ENCODE measurements at places on chromosomes 1 and 21.

- DNase-seq = no peak
Measured at GRCh38 chr1:83970802-83971201, 28.1 kb downstream of the TTLL7 start.

DNA sequence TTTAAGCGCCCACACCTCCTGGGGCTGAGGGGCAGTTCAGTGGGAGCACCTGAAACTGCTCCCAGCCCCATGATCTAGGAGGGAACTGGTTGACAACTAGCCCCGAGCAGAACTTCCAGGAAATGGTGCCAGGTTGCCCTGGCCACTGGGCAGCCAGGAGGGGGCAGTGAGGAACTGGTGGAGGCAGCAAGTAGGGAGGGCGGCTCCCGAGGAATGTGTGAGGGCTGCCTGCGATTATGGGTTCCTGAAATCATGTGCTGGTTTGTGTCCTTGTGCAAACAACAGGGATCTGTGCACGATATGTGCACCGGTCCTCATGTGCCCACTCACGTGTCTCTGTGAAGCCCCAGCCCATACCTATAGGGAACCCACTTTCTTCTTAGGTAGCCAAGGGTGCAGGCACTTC is 9.9 kb downstream of the GPR3 start:
- no peak for DNase-seq

- DNase-seq = no peak
Measured at GRCh38 chr1:223761411-223761810, 49.1 kb downstream of the CAPN2 start.

- DNase-seq = peak; percentile 21
Measured at GRCh38 chr21:14538483-14538882, 7.6 kb downstream of the SAMSN1 start.

DNA sequence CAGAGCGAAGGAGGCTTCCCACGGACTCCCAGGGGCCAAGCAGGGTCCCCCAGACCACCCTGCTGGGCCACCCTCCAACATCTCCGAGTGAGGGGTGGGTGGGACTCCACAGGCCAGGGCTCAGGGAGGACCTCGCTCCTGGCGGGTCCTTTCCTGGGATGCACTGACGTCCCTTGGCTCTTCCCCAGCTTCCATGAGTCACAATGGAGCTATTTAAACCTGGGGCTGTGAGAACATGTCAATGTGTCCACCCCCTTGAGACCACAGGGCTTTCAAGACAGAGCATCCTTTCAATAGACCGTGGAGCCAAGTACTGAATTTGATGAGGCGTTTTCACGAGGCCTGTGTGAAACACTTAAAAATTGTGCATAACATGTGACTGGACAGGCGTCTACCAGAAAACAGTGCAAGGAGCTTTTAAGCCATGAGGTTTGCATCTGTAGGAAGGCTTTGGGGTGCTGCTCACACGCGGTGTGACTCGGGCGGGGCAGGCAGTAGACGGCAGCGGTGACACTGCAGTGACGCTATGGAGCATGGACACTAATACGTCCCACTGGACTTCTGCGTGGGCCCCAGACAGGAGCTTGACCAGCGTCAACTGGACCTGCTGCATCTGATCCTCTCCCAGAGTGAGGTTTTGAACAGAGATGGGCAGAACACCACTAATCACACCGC is 24.1 kb upstream of the NPHP4 start:
- no peak for DNase-seq

DNA sequence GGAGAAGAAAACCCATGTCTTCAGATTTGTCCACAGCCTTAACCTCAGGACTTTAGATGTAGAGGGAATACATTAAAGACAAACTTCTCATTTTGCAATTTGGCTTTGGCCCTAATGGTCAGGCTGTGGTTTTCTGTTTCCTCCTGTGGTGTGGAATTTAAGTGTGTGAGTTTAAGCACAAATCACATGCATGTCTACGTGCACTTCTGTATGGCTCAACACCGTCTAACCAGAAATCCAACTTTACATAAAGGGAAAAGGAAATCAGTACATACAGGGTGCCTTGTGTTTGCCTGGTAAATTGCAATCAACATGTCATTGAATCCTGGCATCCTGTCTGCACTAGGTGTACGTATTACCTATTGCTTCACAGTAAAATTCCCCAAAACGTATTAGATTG is 1.2 kb upstream of the ZNF124 start:
- no peak for DNase-seq

GRCh38 chr21:45572231-45572630 is 30.0 kb upstream of the SLC19A1 start:
- no peak for DNase-seq

DNA sequence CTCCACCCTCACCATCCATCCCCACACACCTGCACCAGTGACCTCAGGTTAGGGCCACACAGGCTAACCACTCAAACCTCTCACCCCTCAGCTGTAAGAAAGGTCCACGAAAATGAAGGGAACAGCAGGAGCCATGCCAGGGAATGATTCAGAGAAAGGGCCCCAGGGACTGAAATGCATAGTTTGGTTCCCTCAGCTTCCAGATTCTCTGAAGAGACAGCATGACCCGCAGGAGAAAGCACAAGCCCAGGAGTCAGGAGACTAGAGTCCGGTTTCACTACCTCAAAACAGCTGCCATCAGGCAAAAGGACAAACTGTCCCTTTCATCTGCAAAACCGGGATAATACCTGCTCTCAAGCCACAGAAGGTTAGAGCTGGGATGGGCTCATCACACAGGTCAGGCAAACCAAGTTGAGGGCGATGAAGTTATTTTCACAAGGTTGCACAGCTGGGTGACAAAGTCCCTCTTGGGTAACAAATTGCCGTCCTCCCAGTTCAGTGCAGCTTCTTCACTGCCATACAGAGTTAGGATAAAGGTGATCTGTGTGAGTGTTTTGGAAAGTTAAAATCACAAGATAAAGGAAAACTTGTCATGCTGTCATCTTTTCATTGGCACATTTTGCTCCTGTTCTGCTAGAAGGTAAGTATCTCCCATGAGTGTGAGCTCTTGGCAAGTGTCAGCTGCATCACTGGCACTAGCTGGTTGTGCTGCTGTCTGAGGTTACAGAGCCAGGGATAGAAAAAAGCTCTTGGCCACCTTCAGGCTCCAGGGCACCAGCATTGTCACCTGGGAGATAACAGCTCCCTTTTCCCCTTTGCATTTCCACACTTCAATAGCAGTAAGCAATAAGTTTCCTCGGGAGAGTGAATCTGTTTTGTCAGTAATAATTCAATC is 120.4 kb downstream of the KCNH1 start:
- DNase-seq = no peak

DNA sequence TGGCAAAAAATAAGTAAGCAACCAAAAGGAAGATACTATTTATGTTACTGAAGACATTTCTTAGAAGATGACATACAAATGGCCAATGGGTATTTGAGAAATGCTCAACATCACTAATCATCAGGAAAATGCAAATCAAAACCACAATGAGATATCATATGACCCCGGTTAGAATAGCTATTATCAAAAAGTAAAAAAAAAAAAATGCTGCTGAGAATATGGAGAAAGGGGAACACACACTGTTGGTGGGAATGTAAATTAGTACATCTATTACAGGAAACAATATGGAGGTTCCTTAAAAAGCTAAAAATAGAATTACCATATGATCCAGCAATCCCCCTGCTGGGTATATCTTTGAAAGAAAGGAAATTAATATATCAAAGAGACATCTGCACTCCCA is 34.3 kb upstream of the CREG1 start:
- DNase-seq = no peak

- DNase-seq = no peak
Measured at GRCh38 chr1:244919320-244920282, 55.3 kb upstream of the HNRNPU start.

GRCh38 chr1:25443030-25443699 is 12.5 kb downstream of the MACO1 start:
- DNase-seq = no peak

DNA sequence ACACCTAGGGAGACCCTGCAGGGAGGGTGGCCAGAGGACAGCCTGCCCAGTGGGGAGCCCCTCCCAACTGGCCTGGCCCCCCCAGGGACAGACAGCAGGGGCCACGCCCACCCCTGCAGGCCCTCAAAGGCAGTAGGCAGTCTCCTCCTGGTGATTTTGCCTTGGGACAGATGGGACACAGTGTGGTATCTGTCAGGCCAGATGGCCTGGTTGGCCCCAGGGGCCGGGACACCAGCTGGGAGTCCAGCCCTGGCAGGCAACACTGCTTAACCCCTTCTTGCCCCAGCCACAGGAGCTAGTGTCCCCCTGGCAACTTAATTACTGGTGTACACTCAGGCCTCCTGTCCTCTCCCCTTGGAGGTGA is 17.8 kb downstream of the IFFO2 start:
- DNase-seq = no peak

DNA sequence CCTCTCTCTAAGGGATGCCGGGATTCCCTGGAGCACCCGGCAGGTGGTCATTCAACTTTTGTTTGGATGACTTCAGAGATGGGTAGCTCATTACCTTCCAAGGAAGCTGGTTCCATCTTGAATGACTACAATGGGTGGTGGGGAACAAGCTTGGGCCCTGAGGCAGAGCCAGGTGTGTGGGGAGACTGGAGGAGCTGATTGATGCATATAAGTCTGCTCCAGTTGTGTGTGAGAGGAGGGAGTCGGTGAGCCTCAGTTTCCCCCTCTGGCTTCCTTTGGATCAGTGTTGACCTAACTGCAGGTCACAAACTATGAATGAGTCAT is 133.8 kb upstream of the ZBTB40 start:
- DNase-seq = no peak

DNA sequence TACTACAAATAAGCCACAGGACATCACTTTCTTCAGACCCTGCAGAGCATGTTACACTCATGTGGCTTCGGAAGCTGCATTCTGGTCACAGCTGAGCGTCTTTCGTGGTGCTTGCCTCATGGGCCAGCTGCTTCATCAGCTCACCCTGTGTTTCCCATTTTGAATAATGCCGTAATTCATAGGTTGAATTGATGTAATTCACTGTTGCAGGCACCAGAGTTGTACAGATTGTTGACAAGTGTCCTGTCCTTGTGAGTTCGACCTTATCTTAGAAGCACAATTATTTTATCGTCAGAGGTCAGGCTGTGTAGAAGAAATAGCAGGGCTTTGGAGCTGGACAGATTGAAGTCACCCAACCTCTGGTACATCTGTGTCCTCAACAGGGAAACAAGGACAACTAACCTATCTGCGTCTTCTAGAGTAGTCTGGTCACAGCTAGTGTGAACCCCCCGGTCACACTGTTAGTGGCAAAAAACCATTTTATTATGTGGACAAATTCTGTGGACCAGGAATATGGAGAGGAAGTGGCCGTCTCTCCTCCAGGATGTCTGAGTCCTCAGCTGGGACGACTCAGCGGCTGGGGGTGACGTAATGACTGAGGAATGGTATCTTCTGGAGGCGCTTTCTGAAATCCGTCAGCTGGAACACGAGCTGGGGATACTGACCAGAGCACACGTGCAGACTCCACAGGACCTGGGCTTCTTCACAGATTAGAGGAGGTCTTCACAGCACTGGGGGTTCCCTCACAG is 17.8 kb downstream of the PKNOX1 start:
- no peak for DNase-seq

DNA sequence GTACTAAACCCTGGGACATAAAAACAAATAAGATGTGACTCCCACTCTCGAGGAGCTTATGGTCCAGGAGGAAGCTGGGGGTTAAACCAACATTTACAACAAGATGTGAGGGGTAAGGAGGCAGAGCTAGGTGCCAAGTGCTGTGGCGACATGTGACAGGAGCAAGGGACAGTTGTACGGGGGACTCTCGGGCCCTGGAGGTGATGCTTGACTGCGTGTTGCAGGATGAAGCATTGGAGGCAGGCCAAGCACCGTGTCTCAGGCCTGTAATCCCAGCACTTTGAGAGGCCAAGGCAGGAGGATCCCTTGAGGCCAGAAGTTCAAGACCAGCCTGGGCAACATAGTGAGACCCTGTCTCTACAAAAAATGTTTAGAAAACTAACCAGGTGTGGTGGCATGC is 36.8 kb downstream of the ATP5PO start:
- DNase-seq = no peak

DNA sequence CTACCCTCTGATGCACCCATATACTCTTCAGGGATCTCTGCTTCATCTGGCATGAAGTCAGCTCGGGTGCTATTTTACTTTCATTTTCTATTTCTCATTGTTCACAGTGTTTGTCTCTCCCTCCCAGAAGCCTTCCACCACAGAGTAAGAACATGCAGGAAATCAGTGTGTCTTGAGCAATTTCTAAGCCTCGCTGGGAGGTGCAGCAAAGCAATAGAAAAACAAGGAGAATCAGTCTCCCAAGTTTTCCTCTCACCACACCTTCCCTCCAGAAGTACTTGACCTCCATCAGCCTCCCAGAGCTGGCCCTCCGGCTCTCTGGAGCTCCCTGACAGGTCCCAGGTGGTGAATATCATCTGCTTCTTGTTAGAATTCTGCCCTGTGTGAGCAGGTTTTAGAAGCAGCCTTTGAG is 594.7 kb upstream of the CAMK1G start:
- no peak for DNase-seq

DNA sequence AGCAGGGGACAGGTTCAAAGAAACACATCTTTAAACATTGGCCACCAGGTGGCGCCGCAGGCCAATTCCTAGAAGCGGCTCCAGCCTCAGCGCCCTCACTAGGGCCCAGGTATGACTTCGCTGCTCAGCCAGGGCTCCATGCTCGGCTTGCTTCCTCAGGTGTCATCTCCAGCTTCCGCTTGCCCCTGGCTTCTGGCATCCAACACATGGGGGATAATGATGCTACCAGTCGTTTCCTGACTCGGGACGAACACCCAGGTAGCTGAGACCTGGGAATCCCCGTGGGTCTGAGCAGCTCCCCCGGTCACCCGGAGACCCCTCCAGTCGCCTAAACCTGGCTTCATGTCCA is 8.5 kb upstream of the MEX3A start:
- DNase-seq = peak; percentile 84

- DNase-seq = no peak
Measured at GRCh38 chr1:221316491-221317056, 425.3 kb downstream of the DUSP10 start.

DNA sequence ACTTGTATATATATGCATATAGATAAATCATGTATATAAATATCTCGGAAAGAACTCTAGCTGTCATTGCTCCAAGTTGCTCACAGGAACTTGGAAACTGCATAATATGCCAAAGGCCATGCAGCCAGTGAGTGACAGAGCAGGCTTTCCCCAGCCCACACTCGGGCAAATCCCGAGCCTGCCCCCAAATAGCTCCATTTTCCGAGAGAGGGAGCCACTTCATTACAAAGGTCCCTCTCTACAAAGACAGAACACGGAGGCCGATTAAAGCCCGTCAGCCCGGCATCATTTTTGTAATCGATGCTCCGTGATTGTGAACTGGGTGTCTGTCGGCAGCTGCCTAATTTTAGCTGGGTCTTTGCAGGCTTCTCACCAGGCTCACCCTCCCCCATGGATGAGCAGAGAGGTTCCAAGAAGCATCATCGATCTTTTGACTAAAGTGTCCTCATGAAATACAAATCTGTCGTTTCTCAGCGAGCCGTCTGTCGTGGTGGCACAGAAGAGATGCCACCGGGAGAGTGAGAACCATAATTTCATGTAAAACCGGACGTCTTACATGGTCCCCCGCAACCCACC is 663.9 kb downstream of the PTPRU start:
- DNase-seq = no peak

DNA sequence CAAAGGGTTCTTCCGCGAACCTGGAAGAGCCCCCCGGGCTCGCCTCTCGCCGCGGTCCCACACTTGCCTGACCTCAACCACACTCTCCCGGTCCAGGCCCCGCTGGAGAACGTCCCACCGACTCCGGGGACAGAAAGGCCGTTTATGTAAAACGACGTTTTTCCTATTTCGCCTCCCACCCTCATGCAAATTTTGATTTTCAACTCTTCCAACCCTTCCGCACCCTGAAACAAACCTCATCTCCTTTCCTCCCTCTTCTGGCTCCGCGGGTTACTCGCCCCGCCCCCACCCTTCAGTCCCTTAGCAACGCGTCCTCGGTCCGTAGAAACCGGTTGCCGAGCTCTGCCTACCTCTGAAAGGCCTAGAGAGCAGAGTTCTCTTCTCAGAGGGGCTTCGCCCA is at the start of gene C1orf141:
C1orf141 (minus strand) TSS at position 276 of the 400 bp plus-strand sequence. CDS start 7,730 bp downstream, outside the sequence.
- DNase-seq = no peak

Measured in stimulated activated CD4-positive, alpha-beta T cell treated with anti-CD3 and anti-CD28 coated beads, Interleukin-4, amount 100 ng/mL, for 4 hours (primary cell).